ENCODE measurements at places on chromosomes 2 and 18. TPM values are rescaled to one million over a fixed set of nuclear protein-coding genes. Genes with fewer than 3 reads are reported as not detected.
A peak's percentile ranks its signal among the peaks of the same experiment; 100 is the strongest.

- H3K27me3 ChIP-seq: peaks cover 7% of the 10 kb centered on the region
- no peaks in the 10 kb centered on the region for H3K4me1 ChIP-seq
- H3K4me3 ChIP-seq: no peak overlapping the region
- no peak overlapping the region for H3K27ac ChIP-seq
- H3K36me3 ChIP-seq: no peaks in the 10 kb centered on the region
- DNase-seq: no peak
Observed at GRCh38 chr2:175834477-175834876, 167.6 kb downstream of the LNPK start.

- peak; percentile 52 for DNase-seq
- no peaks in the 10 kb centered on the region for H3K36me3 ChIP-seq
- H3K27ac ChIP-seq: no peak overlapping the region
- H3K4me1 ChIP-seq: no peaks in the 10 kb centered on the region
Observed at GRCh38 chr18:44325903-44326635, 354.6 kb upstream of the SETBP1 start.

- no peaks in the 10 kb centered on the region for H3K36me3 ChIP-seq
- no peak overlapping the region for H3K27ac ChIP-seq
- no peak overlapping the region for H3K4me3 ChIP-seq
Observed at GRCh38 chr2:213221957-213222356, 62.3 kb upstream of the SPAG16 start.

DNA sequence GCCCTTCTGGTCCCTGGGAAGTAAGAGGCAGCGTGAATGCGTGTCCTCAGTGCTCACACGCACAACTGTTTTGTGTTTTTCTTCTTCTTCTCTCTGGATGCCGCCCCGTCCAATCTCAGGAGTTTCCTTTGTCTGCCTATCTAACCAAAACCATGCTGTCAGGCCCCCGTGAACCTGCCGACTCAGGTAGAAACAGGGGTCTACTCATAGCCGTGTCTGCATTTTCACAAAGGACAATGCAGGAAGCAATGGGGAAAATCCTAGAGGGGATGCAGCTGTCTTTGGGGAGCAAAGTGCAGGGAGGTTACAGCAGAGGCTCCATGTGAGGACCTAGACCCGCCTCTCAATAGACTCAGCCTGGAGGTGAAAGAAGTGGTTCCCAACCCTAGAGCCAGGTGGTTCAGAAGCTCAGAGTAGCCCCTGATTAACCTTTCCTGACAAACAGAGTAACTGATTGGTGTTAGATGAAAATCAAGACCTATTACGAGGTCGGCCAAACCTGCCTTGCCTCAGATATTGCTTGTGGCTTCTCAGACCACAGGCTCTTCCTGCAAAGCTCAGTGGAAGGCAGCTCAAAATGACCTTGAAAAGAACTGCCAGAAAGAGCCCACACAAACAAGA lies 49.3 kb downstream of the CD226 start:
- peak; percentile 56 for DNase-seq
- H3K4me1 ChIP-seq: peaks cover 74% of the 10 kb centered on the region
- H3K27me3 ChIP-seq: no peaks in the 10 kb centered on the region
- H3K4me3 ChIP-seq: peak overlapping the region; percentile 67
- peaks cover 71% of the 10 kb centered on the region for H3K36me3 ChIP-seq

DNA sequence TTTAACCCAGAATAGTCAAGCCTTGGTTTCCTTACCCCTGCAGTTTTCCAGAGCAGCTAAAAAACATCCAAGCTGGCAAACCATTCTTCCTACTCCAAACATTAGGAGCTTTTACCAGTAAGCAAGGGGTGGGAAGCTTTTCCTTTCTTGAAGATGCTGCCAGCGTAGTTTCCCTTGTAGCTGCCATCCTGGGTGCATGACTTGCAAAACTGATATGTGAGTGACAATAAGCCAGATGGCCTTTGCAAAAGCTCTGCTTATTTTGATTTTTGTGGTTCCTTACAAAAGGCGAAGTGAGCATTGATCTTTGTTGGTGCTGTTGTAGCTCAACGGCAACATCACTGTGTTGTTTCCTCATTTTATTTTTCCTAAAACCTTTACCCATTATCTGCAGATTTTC lies 138.8 kb downstream of the WDSUB1 start:
- H3K27me3 ChIP-seq: no peaks in the 10 kb centered on the region
- no peak overlapping the region for H3K27ac ChIP-seq
- H3K4me1 ChIP-seq: peaks cover 19% of the 10 kb centered on the region
- H3K4me3 ChIP-seq: no peak overlapping the region
- H3K36me3 ChIP-seq: no peaks in the 10 kb centered on the region

GRCh38 chr2:50781646-50782045 lies 250.3 kb downstream of the NRXN1 start:
- no peak overlapping the region for H3K27ac ChIP-seq
- H3K27me3 ChIP-seq: no peaks in the 10 kb centered on the region
- no peak for DNase-seq
- no peaks in the 10 kb centered on the region for H3K36me3 ChIP-seq
- H3K4me3 ChIP-seq: no peak overlapping the region

DNA sequence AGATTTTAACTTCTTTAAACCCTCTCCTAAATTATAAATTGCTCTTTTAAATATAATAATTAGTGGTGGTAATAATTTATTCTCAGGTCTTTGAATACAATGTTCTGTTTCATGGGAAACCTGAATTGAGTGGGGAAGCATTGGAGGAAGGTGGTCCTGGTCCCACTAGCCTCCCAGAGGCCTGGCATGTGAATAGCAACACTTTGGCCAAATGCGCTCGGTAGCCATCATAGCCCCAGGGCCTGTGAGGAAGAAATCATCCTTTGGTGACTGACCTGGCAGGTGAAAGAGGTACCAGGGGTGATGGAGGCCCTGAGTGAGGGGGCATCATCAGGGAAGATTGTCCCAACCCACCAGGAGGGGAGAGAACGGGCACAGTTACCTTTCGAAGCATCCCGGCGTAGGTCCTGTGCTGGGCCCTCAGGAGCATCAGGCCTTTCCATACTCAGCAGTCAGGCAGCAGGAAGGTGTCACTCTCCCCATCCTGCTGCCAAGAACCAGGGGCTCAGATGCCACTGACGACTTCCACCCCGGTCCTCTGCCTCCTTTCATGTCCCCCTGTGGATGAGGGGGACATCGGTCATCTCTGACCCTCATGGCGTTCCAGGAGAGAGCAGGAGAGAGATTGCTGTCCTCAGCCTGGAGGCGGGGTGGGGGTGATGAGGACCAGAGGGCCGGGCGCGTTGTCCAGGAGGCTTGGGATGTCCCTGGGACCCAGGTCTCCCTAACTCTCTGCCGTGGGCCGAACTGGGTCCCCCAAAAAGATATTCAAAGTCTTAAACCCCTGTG lies 78.6 kb upstream of the HPCAL1 start:
- no peak overlapping the region for H3K27ac ChIP-seq
- H3K27me3 ChIP-seq: no peaks in the 10 kb centered on the region
- H3K36me3 ChIP-seq: no peaks in the 10 kb centered on the region
- DNase-seq: no peak
- no peaks in the 10 kb centered on the region for H3K4me1 ChIP-seq

DNA sequence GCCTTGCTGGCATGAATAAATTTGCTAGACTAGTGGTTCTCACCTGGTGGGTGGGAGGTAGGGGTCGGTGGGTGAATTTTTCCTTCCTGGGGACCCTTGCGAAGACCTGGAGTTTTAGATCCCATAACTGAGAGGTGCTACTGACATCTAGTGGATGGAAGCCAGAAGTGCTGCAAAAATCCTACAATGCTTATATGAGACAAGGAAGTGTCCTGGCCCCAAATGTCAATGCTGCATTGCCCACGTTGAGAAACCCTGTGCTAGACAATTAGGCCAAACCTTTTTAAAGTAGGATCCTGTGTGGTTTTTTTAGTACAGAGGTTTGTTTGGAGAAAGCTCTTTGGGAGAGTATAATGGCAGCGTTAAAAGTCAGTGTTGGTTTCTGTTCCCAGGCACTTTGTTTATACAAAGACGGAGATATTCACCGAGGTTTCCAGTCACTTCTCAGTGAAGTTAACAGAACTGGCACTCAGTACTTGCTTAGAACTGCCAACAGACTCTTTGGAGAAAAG lies 9.6 kb downstream of the SERPINB8 start:
- peaks cover 25% of the 10 kb centered on the region for H3K36me3 ChIP-seq
- H3K27ac ChIP-seq: no peak overlapping the region
- H3K4me3 ChIP-seq: no peak overlapping the region
- DNase-seq: peak; percentile 48
- no peaks in the 10 kb centered on the region for H3K27me3 ChIP-seq
- H3K4me1 ChIP-seq: peaks cover 17% of the 10 kb centered on the region

GRCh38 chr2:23600346-23600745 lies 215.4 kb downstream of the KLHL29 start:
- no peaks in the 10 kb centered on the region for H3K36me3 ChIP-seq
- no peaks in the 10 kb centered on the region for H3K27me3 ChIP-seq
- no peak for DNase-seq
- H3K4me1 ChIP-seq: no peaks in the 10 kb centered on the region

GRCh38 chr2:72765997-72766609 lies 59.7 kb downstream of the EXOC6B start:
- H3K27ac ChIP-seq: no peak overlapping the region
- H3K36me3 ChIP-seq: peaks cover 12% of the 10 kb centered on the region
- no peaks in the 10 kb centered on the region for H3K27me3 ChIP-seq
- no peak overlapping the region for H3K4me3 ChIP-seq
- no peaks in the 10 kb centered on the region for H3K4me1 ChIP-seq

- no peak overlapping the region for H3K4me3 ChIP-seq
- no peaks in the 10 kb centered on the region for H3K4me1 ChIP-seq
Observed at GRCh38 chr2:88321449-88322248, 130.8 kb downstream of the FOXI3 start.

GRCh38 chr2:240889601-240890560 lies 6.1 kb downstream of the MAB21L4 start:
- no peak for DNase-seq
- H3K4me3 ChIP-seq: no peak overlapping the region
- H3K4me1 ChIP-seq: no peaks in the 10 kb centered on the region

DNA sequence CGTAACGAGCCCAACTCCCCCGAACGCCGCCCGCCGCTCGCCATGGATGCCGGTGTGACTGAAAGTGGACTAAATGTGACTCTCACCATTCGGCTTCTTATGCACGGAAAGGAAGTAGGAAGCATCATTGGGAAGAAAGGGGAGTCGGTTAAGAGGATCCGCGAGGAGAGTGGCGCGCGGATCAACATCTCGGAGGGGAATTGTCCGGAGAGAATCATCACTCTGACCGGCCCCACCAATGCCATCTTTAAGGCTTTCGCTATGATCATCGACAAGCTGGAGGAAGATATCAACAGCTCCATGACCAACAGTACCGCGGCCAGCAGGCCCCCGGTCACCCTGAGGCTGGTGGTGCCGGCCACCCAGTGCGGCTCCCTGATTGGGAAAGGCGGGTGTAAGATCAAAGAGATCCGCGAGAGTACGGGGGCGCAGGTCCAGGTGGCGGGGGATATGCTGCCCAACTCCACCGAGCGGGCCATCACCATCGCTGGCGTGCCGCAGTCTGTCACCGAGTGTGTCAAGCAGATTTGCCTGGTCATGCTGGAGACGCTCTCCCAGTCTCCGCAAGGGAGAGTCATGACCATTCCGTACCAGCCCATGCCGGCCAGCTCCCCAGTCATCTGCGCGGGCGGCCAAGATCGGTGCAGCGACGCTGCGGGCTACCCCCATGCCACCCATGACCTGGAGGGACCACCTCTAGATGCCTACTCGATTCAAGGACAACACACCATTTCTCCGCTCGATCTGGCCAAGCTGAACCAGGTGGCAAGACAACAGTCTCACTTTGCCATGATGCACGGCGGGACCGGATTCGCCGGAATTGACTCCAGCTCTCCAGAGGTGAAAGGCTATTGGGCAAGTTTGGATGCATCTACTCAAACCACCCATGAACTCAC lies 673 bp downstream of the PCBP1 start:
- H3K27me3 ChIP-seq: no peaks in the 10 kb centered on the region
- peaks cover 57% of the 10 kb centered on the region for H3K36me3 ChIP-seq
- peak; percentile 75 for DNase-seq

DNA sequence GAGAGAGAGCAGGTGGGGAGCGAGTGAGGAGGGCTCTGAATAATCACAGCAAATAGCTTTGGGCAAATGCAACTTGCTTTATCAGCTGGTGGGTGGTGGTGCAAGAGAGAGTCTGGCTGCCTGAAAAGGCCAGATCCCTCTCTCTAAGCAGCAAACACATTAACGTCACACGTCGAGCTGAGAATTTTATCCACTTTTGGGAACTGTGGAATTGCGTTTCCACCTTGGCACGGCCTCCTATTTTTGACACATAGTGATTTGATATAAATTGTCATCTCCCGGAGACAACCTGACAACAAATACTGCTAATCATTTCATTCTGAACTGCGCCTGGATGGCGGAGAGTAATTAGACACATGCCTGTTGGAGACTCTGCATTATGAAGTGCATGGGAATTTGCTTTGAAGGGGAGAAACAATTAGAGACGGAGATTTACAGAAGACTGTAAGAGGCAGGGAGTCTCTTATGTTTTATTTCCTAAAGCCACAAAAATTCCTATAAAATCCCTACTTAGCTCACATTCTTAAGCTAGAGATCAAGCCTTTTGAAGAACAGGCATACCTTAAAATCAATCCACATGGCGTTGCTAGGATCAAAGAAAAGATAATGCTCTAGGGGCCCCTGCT lies 634.1 kb downstream of the TDRD15 start:
- H3K36me3 ChIP-seq: no peaks in the 10 kb centered on the region
- H3K27me3 ChIP-seq: no peaks in the 10 kb centered on the region
- no peaks in the 10 kb centered on the region for H3K4me1 ChIP-seq
- H3K4me3 ChIP-seq: no peak overlapping the region
- DNase-seq: no peak

GRCh38 chr2:120404941-120405758 lies 59.2 kb downstream of the INHBB start:
- no peak overlapping the region for H3K4me3 ChIP-seq
- H3K4me1 ChIP-seq: no peaks in the 10 kb centered on the region
- H3K27ac ChIP-seq: no peak overlapping the region
- no peak for DNase-seq
- H3K27me3 ChIP-seq: no peaks in the 10 kb centered on the region
- H3K36me3 ChIP-seq: no peaks in the 10 kb centered on the region

DNA sequence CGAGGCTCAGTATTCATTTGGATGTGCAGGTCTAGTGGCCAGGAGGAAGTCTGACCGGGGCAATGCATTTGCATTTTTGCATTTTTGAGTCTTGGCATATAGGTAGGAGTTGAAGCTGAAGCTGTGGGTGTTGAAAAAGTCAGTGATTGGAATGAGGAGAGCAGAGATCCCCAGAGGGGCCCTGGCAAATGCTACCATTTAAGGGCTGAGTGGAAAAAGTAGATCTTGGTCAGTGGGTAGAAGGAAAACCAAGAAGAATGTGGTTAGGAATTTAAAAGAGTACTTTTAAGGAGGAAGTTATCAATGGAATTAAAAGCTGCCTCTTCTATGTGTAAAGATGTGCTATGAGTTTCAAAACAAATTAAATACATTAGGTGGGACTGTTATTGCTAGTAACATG lies 143.0 kb downstream of the ZEB2 start:
- peaks cover 41% of the 10 kb centered on the region for H3K4me1 ChIP-seq
- H3K4me3 ChIP-seq: no peak overlapping the region
- DNase-seq: no peak
- H3K27me3 ChIP-seq: peaks cover 17% of the 10 kb centered on the region
- H3K36me3 ChIP-seq: no peaks in the 10 kb centered on the region
- no peak overlapping the region for H3K27ac ChIP-seq

Gene SLC66A3
- 9.8 TPM for total RNA-seq

Gene ERFE
- total RNA-seq: 0.07 TPM

Gene REEP1
- 0.19 TPM for total RNA-seq

Gene CSRNP3
- not detected for total RNA-seq

Gene GALNT14
- total RNA-seq: 0.83 TPM
